ENCODE measurements at places on chromosomes 5 and 9.

- H3K27ac ChIP-seq = no peak overlapping the region
- H3K4me1 ChIP-seq = no peaks in the 10 kb centered on the region
- H3K4me3 ChIP-seq = no peak overlapping the region
These were observed 297.4 kb upstream of the TAS2R1 start for GRCh38 chr5:9927521-9927997.

DNA sequence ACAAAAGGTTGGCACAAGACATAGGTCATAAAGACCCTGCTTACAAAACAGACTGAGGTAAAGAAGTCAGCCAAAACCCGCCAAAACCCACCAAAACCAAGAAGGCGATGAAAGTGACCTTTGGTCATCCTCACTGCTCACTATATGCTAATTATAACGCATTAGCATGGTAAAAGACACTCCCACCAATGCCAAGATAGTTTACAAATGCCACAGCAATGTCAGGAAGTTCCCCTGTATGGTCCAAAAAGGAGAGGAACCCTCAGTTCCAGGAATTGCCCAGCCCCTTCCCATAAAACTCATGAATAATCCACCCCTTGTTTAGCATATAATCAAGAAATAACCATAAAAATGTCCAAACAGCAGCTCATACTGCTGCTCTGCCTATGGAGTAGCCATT is 27.7 kb downstream of the MLLT3 start:
- H3K4me3 ChIP-seq = no peak overlapping the region
- no peaks in the 10 kb centered on the region for H3K27me3 ChIP-seq
- DNase-seq = no peak
- peaks cover 40% of the 10 kb centered on the region for H3K36me3 ChIP-seq
- H3K4me1 ChIP-seq = peaks cover 44% of the 10 kb centered on the region
- H3K27ac ChIP-seq = no peak overlapping the region

GRCh38 chr9:97629156-97629555 is 4.0 kb downstream of the TSTD2 start:
- peaks cover 15% of the 10 kb centered on the region for H3K36me3 ChIP-seq
- no peak overlapping the region for H3K27ac ChIP-seq
- H3K4me1 ChIP-seq = peaks cover 28% of the 10 kb centered on the region
- DNase-seq = no peak
- no peak overlapping the region for H3K4me3 ChIP-seq

DNA sequence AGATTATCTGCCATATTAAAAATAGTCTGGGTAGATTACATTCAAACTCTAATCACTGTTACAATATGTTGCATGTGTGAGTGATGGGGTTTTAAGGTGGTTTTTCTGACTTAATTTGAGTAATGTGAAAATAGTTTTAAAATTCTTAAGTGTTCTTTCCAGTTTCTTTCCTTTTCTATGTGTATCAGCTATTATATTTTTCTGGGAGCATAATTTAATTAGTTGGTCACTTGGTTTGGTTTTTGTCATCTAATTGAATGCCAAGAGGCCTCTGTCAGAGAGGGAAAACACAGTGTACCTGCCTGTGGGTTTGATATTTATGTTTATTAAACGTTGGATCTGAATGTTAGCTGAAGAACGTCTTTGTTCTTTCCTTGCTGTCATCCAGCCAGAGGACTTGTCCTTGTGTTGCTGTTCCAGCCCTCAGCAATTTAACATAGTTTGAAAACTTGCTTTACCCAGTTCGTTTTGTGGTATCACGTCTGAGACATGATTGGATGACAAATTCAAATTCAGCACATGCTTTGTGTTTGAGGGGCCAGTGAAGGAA is 19.5 kb downstream of the OTULIN start:
- peaks cover 35% of the 10 kb centered on the region for H3K36me3 ChIP-seq
- H3K4me1 ChIP-seq = peaks cover 29% of the 10 kb centered on the region
- H3K27me3 ChIP-seq = no peaks in the 10 kb centered on the region
- H3K4me3 ChIP-seq = no peak overlapping the region
- H3K27ac ChIP-seq = peak overlapping the region; percentile 26
- no peak for DNase-seq

DNA sequence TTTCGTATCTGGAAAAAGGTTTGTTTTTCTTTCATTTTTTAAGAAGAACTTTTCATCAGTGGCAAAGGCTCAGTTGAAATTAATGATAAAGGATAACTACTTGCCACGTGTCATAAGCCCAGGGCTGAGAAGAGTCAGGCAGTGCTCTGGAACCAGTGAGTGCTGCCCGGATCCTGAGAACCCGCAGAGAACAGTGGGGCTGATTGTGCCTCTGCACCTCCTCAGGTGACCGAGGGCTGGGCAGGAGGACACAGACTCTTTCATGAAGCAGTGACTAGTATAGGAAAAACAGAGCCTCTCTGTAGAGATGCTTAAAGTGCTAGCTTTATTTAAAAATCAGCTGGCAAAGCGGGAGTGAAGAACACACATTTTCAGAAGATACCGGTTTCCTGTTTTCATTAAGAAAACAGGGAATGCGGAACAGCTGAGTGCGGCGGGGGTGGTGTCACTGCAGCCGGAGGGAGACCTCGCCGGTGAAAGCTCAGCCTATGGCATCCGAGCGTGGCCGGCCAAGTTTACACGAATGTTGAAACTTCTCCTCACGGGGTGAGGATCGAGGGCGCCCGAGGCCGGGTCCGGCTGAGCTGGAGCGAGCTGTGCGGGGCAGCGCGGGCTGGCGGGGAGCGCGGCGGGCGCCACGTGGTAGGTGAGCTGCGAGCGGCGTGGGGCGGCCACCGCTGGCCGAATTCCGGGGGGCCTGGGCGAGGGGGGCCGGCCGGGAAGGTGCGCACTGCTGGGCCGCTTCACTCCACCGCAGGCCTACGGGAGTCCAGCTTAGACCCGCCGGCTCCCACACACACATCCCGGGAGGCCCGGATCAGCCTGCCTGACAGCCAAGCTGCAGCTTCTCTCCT is 134.7 kb upstream of the DMRT1 start:
- peaks cover 14% of the 10 kb centered on the region for H3K4me1 ChIP-seq
- peak; percentile 36 for DNase-seq
- H3K36me3 ChIP-seq = peaks cover 7% of the 10 kb centered on the region
- H3K4me3 ChIP-seq = peak overlapping the region; percentile 83
- H3K27me3 ChIP-seq = peaks cover 24% of the 10 kb centered on the region
- peak overlapping the region; percentile 79 for H3K27ac ChIP-seq

DNA sequence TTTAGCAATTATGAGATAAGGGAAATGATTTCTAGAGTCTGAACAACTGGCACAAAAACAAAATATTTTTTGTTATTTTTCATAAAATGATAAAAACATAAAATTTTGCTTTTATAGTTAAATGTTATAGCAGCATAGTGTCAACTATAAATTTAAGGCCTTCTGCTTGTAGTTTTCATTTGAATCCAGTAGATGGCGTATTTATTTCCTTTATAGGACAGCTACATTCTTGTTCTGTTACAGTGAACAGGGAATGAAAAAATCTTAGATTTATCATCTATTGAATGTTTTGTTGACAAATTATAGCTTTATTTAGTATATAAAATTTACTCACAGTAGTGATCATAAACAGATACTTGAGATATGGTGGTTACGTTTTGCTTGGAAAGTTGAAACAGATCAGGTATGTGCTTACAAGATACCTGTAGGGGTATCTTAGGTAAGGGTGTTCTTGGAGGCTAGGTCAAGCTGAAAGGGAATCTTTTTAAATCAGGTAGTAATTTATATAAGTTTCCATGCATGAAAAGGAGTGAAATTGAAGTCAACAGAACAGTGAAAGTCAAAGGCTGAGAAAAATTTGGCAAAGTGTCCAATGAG is 239.3 kb upstream of the GRIN3A start:
- no peak overlapping the region for H3K27ac ChIP-seq
- H3K4me1 ChIP-seq = no peaks in the 10 kb centered on the region
- no peak overlapping the region for H3K4me3 ChIP-seq
- H3K27me3 ChIP-seq = no peaks in the 10 kb centered on the region
- no peak for DNase-seq

GRCh38 chr5:147417135-147417813 is 92.6 kb downstream of the DPYSL3 start:
- no peaks in the 10 kb centered on the region for H3K4me1 ChIP-seq
- H3K4me3 ChIP-seq = no peak overlapping the region
- no peaks in the 10 kb centered on the region for H3K27me3 ChIP-seq
- no peaks in the 10 kb centered on the region for H3K36me3 ChIP-seq
- no peak overlapping the region for H3K27ac ChIP-seq

- H3K36me3 ChIP-seq = no peaks in the 10 kb centered on the region
- no peaks in the 10 kb centered on the region for H3K27me3 ChIP-seq
- peaks cover 2% of the 10 kb centered on the region for H3K4me1 ChIP-seq
- no peak overlapping the region for H3K4me3 ChIP-seq
- no peak overlapping the region for H3K27ac ChIP-seq
These were observed 408.0 kb upstream of the DMAC1 start for GRCh38 chr9:8207596-8207995.

GRCh38 chr9:134575103-134575900 is 66.3 kb upstream of the COL5A1 start:
- no peak overlapping the region for H3K27ac ChIP-seq
- DNase-seq = no peak
- no peaks in the 10 kb centered on the region for H3K4me1 ChIP-seq
- H3K36me3 ChIP-seq = peaks cover under 1% of the 10 kb centered on the region
- H3K27me3 ChIP-seq = peaks cover 18% of the 10 kb centered on the region

- H3K36me3 ChIP-seq = no peaks in the 10 kb centered on the region
- no peaks in the 10 kb centered on the region for H3K4me1 ChIP-seq
- DNase-seq = no peak
- H3K27me3 ChIP-seq = peaks cover 13% of the 10 kb centered on the region
- H3K4me3 ChIP-seq = no peak overlapping the region
These were observed 201.1 kb downstream of the ARHGEF28 start for GRCh38 chr5:73827106-73827450.

DNA sequence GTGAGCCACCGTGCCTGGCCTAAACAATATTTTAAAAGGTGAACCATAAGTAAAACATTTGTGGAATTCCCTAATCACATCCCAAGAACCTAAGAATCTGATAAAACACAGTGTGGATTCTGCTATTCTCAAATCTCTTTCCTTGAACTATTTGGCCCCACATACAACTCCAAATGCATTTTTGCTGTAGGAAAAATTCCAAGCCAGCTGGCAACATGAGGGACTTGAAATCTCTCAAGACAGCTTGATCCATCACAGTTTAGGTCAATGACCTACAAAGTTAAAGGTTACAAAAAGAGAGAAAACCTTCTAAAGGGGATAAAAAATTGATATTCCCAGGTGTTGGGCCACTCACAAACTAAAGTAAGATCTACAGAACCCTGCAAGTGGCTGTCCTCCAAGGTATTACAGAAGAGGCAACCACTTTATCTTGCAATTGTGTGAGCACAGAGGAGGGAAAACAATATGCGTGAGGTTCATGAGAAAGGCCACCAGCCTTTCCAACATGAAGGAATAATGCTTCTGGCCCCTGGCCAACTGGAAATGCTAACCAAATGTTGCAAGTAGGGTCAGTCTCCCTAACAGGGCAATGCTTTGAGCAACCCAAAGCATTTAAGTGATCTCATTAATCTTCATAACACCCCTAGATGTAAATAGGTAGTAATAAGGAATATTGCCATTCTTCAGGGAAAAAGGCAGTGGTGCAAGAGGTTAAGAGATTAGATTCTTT is 221.4 kb downstream of the SEMA5A start:
- no peaks in the 10 kb centered on the region for H3K36me3 ChIP-seq
- no peak for DNase-seq
- H3K27me3 ChIP-seq = no peaks in the 10 kb centered on the region
- no peak overlapping the region for H3K27ac ChIP-seq
- H3K4me1 ChIP-seq = no peaks in the 10 kb centered on the region
- no peak overlapping the region for H3K4me3 ChIP-seq

DNA sequence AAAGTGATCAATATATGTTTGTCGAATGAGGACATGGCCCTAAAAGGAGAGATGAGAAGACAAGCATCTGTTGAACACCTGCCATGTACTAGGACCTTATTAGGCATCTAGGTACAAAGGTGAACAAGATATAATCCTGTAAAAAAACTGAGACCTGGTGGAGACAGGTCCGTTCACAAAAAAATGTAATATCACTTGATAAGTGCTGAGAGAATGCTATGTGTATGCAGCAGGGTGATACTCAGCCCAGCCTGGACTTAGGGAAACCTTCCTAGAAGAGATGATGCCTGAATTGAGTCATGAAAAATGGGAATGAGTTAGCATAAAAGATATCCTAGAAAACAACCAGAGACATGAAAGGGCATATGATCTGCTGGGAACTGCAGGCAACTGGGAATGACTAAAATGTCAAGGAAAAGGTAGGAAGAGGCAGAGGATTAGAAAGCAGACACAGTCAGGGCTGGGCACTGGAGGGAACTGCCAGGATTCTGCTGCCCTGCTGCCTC is 108.5 kb downstream of the ADRB2 start:
- DNase-seq = no peak
- no peak overlapping the region for H3K27ac ChIP-seq
- no peak overlapping the region for H3K4me3 ChIP-seq
- H3K4me1 ChIP-seq = no peaks in the 10 kb centered on the region
- H3K27me3 ChIP-seq = peaks cover 25% of the 10 kb centered on the region

DNA sequence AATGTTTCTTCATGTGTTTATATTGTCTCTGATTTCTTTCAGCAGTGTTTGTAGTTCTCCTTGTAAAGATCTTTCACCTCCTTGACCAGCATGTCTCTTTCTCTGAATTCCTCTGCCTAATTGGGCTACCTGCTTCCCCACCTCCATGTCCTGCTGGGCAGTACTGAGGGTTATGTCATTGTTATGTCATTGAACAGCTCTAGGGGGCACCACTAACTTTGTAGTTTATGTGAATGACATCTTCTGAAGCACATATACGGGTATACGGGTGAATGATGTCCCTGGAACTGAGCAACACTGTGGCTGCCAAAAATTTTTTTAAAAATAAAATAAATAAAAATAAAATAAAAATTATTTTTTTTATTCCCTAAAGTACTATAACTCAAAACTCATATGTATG is 16.9 kb upstream of the SNCAIP start:
- H3K36me3 ChIP-seq = no peaks in the 10 kb centered on the region
- DNase-seq = no peak
- H3K27ac ChIP-seq = no peak overlapping the region
- peaks cover 10% of the 10 kb centered on the region for H3K27me3 ChIP-seq

DNA sequence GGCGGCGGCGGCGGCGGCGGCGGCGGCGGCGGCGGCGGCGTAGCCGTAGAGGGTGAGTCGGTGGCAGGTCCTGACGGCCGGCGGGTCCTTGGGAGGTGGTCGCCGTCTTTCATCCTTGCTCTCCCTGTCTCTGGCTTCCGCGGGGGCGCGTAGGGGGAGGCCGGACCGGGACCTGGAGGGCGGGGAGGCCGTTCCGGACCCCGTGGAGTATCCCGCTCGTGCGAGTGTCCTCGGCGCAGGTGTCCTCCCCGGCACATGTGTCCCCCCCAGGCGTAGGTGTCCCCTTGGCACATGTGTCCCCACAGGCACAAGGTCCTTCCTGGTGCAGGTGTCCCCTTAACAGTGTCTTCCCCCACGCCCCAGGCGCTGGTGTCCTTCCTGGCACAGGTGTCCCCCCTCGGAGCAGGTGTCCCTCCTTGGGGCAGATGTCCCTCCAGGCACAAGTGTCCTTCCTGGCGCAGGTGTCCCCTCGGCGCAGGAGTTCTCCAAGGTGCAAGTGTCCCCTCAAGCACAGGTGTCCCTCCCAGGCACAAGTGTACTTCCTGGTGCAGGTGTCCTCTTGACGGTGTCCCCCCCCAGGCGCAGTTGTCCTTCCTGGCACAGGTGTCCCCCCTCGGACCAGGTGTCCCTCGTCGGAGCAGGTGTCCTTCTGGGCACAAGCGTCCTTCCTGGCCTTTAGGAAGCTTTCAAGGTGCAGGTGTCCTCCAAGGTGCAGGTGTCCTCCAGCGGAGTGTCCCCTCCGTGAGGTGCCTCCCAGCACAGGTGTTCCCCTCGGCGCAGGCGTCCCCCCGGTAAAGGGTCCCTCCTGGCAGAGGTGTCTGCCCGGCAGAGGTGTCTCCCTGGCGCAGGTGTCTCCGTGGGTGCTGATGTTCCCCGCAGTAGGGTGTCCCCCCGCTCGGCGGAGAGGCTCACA is 519 bp downstream of the EXOC3 start:
- H3K4me3 ChIP-seq = peak overlapping the region; percentile 99
- DNase-seq = peak; percentile 27
- H3K27me3 ChIP-seq = no peaks in the 10 kb centered on the region
- H3K4me1 ChIP-seq = peaks cover 33% of the 10 kb centered on the region
- H3K27ac ChIP-seq = peak overlapping the region; percentile 79
- H3K36me3 ChIP-seq = peaks cover 32% of the 10 kb centered on the region
